ENCODE measurements at places on chromosomes 12 and 14.

GRCh38 chr14:23522643-23523198, 28.8 kb downstream of the ZFHX2 start:
- no peak for DNase-seq

- DNase-seq = no peak
Observed at GRCh38 chr12:57011438-57012424, 4.6 kb downstream of the TAC3 start.

DNA sequence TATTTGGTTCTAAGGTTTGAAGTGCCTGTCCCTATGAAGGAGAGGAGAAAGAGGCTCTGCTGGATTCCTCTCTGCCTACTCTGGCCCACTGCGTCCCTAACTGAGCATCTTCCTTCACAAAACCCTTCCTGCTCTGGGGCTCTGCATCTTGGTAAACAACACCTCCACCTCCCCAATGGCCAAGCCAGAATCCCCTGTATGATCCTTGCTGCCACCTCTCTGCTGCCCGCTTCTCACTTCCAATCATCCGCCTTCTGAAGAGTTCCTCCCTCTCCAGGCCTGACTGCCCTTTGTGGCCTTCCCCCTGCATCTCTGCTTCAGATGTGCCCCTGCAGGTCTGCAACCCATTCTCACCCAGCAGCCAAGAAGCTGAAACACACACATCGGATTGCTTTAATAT, 110.6 kb upstream of the RPH3A start:
- DNase-seq = no peak

DNA sequence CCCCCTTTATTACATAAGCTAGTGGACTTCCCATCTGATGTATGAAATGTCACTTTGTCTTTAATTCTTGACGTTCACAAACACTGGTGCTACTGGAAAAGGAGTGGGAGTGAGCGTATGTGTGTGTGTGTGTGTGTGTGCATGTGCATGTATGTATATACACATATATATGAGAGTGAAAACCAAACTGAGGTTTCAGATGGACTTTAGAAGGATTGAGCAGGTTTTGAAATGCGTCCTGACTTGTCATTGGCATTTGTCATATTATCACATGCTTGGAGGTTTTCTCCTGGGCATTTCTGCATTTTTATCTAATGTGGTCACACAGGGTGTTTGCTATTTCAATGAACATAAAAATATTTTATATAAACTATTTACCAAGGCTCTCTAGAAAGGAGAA, 1085.9 kb downstream of the BCL11B start:
- DNase-seq = no peak

DNA sequence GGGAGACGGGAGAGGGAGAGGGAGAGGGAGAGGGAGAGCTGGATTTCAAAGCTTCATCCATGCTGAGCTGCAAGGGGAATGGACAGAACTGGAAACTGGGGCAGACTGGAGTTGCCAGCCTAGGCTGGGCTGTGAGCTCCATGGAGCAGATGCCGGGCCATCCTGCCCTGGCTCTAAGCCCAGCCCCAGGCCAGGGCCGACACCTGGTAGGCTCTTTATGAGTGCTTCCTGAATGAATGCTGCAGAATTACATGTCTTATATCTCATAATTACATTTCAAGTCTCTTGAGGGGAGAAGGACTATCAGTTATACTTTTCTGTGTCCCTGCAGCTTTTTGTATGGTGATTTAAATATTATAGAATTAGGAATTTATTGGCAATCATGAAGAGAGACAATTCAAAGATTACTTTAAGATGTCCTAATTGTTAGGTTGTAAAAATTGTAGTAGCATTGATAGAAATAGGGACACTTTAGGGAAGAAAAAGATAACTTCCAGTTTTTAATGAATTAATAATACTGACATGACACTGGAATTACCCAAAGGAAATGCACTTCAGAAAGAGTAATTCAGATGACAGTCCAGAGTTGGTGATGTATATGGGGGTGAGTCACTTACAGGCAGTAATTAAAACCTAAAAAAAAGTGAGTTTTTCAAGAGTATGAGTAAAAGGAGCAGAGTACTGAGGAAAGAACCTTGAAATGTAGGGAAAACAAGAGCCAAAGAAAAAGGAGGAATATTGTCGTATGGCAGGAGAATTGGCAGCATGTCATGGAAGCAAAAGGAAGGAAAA, 29.0 kb downstream of the SCYL2 start:
- DNase-seq = no peak

DNA sequence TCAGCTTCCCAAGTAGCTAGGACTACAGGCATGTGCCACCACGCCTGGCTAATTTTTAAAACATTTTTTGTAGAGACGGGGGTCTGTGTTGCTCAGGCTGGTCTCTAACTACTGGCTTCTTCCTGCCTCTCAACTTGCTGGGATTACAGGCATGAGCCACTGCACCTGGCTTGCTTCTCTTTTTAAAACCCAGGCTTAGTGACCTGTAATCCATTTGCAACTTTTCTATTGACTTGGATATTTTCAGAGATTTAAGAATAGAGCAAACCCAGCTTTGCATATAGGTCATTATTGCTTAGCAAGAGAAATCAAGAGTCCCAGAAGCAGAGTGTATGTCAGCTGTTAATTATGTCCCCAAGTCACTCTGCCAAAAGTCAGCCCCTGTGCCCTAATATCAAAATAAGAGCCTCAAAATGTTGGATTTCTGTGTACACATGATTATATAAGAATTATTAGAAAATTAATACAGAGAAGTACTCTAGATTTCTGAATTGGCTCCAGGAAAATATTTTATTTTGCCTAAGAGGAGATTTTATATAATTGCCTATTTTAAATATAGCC, 24.9 kb downstream of the TCP11L2 start:
- DNase-seq = no peak

GRCh38 chr12:96986883-96987523, 79.9 kb downstream of the NEDD1 start:
- DNase-seq = peak; percentile 78

DNA sequence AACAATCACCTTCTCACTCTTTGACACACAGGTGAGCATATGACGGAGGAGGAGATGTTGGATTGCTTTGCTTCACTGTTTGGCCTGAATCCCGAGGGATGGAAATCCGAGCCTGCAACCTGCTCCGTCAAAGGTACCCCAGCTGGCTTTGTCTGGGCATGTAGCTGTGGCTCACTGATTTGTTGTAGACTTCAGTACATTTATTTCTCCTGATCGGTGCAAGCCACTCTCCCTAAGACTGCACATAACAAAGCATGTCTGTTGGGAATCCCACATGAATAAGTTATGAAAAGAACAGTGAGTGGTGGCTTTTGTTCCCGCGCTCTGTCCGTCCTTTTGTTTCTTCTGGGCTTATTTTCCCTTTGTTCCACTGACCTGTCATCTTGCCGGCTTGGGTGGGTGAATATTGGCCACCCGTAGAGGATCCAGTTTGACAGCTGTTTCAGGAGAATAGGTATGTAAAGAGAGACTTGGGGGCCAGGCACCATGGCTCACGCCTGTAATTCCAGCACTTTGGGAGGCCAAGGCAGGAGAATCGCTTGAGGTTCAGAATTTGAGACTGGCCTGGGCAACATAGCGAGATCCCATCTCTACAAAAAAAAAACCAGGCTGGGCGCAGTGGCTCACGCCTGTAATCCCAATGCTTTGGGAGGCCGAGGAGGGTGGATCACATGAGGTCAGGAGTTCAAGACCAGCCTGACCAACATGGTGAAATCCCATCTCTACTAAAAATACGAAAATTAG, 20.0 kb upstream of the BCL7A start:
- DNase-seq = no peak

GRCh38 chr12:15220915-15221885, at the start of gene RERG:
TSS of gene RERG (minus strand) at chr12:15221417. CDS start at chr12:15217489, 3,928 bp downstream.
- DNase-seq = peak; percentile 88

- peak; percentile 58 for DNase-seq
Observed at GRCh38 chr12:121582583-121583333, 1.9 kb upstream of the KDM2B start.

- DNase-seq = peak; percentile 92
Observed at GRCh38 chr12:6872073-6873048, 742 bp downstream of the SPSB2 start.

DNA sequence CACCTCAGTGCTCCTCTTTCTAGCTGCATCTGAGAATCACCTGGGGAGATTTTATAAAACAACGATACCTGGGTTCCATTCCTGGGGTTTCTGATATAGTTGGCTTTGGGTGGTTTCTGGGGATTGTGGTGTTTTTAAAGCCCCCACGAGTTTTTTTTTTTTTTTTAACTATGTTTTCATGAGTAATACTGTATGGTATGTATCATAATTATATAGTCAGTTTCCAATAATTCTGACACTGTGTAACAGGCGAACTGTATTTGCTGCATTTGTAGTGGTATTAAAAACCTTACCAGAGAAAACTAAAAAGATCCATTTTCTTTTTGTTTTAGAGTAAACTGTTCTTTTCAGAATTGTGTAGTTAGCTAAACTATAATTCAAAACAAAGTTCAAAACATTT, 84.9 kb downstream of the SRGAP1 start:
- no peak for DNase-seq

- DNase-seq = peak; percentile 21
Observed at GRCh38 chr14:35558680-35559079, 24.7 kb downstream of the INSM2 start.

GRCh38 chr14:69483765-69484443, 624 bp upstream of the PLEKHD1 start:
- no peak for DNase-seq

DNA sequence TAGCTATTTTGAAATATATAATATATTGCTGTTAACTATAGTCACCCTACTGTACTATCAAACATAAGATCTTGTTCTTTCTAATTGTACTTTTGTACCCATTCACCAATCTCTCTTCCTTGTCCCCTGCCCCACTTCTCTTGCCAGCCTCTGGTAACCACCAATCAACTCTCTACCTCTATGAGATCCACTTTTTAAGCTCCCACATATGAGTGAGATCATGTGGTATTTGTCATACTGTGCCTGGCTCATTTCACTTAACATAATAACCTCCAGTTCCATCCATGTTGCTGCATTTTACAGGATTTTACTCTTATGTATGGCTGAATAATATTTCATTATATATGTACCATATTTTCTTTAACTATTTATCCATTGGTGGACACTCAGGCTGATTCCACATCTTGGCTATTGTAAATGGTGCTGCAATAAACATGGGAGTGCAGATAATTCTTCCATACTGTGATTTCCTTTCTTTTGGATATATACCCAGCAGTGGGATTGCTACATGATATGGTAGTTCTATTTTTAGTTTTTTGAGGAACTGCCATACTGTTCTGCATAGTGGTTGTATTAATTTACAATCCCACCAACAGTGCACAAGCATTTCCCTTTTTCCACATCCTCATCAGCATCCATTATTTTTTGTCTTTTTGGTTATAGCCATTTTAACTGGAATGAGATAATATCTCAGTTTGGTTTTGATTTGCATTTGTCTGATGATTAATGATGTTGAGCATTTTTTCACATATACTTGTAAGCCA, 33.5 kb upstream of the SPIC start:
- DNase-seq = no peak

DNA sequence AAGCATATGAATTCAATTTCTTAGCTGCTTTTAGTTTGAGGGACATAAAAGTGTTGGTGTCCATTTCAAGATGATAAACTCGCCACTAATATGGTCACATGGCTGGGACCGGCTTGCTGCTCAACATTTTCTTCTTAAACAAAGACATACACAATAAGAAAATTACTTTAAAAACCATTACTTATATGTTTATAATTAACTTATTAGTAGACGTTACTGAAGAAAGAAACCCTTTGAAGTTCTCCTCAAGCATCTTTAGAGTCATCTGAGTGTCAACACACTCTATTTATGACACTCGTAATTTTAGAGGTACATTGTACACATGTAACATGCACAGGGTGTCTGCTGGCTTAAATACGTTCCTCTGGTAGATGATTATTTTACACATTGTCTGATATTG, 74.7 kb downstream of the BMP4 start:
- DNase-seq = no peak

GRCh38 chr14:72523424-72524294, 370.2 kb downstream of the DPF3 start:
- DNase-seq = no peak

DNA sequence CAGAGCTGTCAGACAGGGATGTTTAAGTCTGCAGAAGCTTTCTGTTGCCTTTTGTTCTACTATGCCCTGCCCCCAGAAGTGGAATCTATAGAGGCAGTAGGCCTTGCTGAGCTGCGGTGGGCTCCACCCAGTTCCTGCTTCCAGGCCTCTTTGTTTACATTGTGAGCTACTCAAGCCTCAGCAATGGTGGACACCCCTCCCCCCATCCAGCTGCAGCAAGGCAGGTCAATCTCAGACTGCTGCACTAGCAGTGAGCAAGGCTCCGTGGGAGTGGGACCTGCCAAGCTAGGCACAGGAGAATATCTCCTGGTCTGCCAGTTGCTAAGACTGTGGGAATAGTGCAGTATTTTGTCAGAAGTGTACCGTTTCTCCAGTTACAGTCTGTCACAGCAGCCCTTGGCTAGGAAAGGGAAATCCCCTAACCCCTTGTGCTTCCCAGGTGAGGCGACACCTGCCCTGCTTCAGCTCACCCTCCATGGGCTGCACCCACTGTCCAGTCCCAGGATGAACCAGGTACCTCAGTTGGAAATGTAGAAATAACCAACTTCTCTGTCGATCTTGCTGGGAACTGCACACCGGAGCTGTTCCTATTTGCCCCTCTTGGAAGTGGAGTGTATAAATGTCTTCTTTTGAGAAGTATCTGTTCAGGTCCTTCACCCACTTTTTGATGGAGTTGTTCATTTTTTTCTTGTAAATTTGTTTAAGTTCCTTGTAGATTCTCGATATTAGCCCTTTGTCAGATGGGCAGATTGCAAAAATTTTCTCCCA, 213.5 kb upstream of the SLC38A2 start:
- DNase-seq = peak; percentile 79

- no peak for DNase-seq
Observed at GRCh38 chr14:62885451-62885850, 159.8 kb downstream of the KCNH5 start.

DNA sequence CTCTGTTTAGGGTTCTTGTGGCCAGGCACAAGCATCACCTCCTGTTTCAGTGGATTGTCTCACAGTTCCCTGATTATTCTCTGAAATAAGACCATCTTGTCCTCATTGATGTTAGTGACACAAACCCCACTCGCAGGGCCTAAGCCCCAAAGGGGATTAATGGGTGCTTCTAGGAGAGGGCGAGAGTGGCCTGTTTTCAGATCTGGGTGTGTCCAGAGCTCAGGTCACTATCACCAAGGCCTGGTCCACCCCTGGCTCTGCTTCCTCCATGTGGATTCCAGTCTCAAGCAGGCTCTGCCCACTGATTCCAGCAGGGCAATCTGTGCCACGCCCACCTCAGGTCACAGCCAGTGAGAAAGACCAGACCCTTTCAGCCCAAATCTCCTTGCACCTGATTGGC, 361.9 kb downstream of the ADGRD1 start:
- DNase-seq = no peak
